ENCODE measurements at places on chromosomes 11 and 22.
A peak's percentile ranks its signal among the peaks of the same experiment; 100 is the strongest.

DNA sequence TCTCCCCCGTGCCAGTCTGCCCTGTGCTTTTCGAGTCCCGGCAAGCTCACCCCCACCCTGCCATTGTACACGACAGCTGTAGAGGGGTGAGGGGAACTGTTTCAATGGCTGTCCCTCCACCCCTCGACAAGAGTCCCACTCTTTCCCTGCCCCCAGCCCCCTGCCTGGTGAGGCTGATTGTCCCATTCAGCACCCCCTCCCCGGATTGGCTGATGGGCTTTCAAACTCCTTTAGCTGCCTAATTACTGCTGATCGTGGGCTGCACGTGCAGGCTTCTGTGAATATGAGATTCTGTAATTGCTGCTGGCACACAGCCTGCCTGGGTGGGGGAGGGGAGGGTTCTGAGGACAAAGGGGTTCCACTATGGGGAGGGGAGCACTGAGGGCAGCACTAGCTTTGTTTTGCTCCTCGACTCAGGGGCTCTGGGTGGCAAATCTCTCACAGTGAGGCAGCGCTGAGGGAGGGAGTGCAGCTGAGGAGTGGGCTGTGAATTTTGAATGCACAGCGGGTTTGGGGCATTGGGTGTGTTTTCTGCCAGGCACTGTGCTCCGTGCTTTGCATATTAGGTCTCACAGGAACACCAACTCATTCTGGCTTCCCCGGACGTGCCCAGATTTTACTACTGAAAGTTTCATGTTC lies 42.6 kb upstream of the ACCSL start:
- peak; percentile 29 for DNase-seq

GRCh38 chr11:37755521-37755920 lies 1157.5 kb upstream of the RAG2 start:
- no peak for DNase-seq

GRCh38 chr11:105144887-105145286 lies 5.3 kb upstream of the CARD18 start:
- DNase-seq: no peak

- DNase-seq: no peak
These were observed 331.1 kb upstream of the MPPED2 start for GRCh38 chr11:30917266-30917665.

DNA sequence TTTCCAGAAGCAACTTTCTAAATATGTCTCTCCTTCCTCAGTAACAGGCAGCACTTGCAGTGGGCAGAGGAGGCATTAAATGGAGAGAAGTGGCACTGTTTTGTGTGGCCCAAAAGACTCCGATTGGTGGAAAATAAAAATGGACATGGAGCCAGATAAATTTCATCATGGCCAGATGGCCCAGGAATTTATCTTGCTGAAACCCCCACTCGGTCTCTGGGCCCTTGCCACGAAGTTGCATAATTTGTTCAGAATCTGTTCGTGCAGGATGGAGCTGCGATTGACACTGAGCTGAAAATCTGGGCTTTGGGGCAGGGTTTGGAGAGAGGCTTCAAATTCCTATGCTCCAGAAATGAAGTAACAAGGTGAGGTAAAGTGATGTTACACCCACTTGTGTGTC lies 65.5 kb downstream of the C11orf91 start:
- no peak for DNase-seq

DNA sequence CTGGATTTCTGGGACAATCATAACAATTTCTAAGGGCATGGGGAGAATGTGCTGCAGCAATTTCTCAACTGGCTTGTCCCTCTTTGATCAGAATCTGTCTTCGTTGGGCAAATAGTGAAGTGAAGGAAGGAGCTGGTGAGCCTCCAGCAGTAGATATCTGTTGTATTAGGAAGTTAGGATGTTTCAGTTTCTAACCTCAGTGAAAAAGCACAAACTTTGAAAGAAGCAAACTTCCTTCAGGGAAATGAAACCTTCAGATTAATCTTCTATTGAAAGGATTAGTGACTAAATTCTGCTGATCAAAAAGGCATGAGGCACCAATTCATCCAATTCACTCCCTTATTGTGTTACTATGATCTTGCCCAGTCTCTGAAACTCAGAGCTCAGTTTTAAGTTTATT lies 24.3 kb downstream of the LMO2 start:
- no peak for DNase-seq

- DNase-seq: no peak
These were observed 17.5 kb upstream of the SHISAL1 start for GRCh38 chr22:44330188-44330743.

DNA sequence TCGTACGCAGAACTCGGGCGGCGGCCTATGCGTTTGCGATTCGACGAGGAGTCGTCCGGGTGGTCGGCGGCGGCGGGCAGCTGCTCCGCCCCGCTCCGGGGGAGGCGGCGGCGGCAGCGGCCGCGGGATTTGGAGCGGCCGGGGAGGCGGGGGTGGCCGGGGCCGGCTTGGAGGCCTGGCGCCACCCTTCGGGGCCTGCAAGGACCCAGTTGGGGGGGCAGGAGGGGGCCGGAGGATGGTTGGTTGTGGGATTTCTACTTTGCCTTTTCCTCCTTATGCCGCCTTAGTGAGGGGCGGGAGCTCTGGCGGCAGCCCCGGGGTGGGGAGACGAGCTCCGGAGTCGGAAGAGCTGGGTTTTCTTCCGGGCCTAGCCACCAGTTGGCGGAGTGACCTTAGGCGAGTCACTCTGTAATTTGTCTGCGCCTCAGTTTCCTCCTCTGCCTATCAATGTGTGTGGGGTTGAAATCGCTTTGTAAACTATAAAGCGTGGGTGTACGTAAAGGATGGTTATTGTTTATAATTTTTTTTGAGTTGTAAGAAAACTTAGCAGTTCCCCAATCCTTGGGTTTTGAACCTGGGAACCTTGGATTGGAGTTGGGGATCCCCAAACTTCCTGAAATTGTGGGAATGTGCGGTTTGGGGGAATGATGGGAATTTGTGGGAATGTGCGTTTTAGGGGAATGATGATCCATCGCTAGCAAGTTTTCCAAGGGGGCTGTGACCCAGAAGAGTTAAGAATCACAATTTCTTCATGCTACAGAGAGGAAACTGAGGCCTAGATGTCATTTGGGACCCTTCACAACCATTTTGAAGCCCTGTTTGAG lies 679 bp downstream of the TUG1 start:
- no peak for DNase-seq

- DNase-seq: no peak
These were observed 942.0 kb upstream of the CCDC90B start for GRCh38 chr11:84227970-84228665.

GRCh38 chr11:111347723-111348115 lies 31.4 kb downstream of the POU2AF1 start:
- DNase-seq: no peak
